ENCODE measurements at places on chromosomes 7 and 10.
A peak's percentile ranks its signal among the peaks of the same experiment; 100 is the strongest.

DNA sequence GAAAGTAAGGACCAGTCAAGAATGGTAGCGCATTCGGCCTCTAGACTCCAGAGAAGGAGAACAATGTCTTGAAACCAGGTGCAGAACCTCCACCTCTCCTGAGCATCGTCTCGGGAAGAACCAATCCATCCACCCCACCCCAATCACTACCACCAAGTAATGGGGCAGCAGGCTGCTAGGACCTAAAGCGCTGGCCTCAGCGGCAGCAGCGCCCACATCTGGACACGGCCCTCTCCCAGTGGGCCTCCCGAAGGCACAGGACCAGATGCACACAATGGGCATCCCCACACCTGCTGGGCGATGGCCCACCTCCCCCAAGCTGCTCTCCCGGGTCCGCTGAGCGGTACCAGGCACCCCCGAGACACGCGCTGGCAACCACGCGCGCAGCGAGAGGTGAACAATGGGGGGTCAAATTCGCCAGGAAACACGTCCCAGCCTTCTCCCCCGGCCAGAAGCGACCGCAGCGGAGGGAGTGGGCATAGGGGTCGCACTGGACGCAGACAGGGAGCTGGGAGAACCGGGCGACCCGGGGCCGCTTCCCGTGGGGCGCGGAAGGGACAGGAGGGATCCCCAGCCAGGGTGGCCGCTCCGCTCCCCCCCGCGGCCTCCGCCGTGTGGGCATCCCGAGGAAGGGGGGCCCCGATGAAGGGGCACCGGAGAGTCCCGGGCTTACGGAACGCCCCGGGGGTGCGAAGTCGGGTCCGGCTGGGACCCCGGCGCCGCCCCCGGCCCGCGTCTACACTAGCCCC is 506 bp downstream of the CTTNBP2 start:
- DNase-seq: no peak

DNA sequence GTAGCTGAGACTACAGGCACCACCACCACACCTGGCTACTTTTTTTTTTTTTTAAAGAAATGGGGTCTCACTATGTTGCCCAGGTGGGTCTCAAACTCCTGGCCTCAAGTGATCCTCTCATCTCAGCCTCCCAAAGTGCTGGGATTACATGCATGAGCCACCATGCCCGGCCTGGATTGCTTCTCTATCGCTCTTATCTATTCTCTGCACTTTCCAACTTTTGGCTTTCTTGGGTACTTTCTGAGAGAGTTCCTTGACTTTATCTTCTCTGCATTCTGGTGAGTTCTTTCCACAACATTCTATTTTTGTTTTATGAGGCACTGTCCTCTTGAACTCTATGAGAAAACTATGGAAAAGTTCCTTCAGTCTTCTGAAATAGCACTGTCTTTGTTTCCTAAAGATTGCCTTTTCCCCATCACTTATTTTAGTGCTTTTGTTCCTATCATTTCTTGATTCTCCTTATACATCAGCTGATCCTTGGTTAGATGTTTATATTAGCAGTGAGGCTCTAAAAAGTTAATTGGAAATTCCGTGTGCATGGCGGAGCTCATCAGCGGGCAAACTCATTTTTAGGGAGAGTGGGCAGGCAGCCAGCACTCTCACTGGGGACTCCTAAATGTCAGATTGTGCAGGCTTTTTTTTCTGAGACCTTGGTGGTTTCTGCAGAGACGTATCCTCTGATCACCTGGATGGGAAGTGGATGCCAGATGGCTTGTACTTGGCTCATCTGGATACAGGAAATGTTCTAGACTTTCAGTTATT is 43.9 kb downstream of the HIP1 start:
- DNase-seq: no peak

GRCh38 chr7:139004321-139005090 is 23.3 kb upstream of the KIAA1549 start:
- peak; percentile 33 for DNase-seq

GRCh38 chr7:92423710-92424131 is 23.6 kb upstream of the GATAD1 start:
- peak; percentile 4 for DNase-seq

DNA sequence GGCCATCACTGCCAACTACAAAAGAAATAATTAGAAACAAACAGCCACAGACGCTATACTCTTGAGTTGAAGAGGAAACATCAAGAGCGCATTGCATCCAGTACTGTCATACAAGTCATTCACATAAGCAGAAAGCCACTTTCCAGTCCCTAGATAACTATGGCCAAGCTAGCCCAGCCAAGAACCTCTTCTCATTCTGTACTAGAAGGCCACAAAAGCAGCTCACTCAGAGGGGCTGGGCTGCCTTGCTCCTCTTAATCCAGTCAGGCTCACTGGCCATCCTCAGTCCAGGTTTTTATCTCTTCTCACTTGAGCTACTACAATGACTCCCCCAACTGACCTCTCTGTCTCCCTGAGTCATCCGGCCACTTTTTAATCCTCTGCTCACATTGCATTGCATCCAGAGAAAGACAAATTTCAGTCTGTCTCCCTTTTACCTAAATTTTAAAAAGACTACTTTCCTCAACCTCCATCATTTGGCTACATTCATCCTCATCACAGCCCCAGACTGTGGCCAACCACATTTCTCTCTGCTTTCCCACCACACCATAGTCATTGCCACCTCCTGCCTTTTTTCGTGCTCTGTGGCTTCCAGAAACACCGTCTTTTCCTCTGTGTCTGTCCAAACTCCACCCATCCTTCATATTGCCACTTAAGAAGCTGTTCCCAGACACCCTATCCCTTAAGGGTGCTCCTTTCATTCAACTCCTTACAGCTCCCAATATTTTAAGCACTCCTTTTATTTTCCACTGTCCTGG is 25.0 kb downstream of the PPP1R3C start:
- DNase-seq: no peak
